ENCODE measurements at places on chromosomes 3 and 15.

DNA sequence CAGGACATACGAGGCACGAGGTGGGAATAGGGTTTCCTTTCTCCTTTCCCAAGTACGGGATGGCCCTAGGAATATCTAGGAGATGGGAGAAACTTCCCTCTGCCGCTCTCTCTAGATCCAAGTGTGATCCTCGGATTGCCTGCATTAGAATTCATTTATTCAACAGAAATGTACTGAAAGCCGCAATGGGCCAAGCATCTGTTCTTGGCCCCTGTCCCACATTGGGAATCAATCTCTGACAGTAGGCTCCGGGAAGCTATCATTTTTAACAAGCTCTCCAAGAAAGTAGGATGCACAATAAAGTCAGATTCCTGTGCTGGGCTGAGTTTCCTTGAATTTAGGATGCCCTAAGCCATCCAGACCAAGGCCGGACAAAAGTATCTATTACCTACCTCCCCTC is 37.2 kb upstream of the CA12 start:
- no peak for DNase-seq

- peak; percentile 3 for DNase-seq
These were observed 607 bp upstream of the GHSR start for GRCh38 chr3:172448661-172449465.

- no peak for DNase-seq
These were observed 1.6 kb downstream of the FBN1 start for GRCh38 chr15:48643776-48644466.

GRCh38 chr15:98425173-98425572 is 223.2 kb upstream of the IGF1R start:
- DNase-seq: no peak

GRCh38 chr3:79937567-79937966 is 169.8 kb upstream of the ROBO1 start:
- DNase-seq: no peak

- DNase-seq: no peak
These were observed 24.7 kb downstream of the TNFAIP8L3 start for GRCh38 chr15:51069983-51070382.

DNA sequence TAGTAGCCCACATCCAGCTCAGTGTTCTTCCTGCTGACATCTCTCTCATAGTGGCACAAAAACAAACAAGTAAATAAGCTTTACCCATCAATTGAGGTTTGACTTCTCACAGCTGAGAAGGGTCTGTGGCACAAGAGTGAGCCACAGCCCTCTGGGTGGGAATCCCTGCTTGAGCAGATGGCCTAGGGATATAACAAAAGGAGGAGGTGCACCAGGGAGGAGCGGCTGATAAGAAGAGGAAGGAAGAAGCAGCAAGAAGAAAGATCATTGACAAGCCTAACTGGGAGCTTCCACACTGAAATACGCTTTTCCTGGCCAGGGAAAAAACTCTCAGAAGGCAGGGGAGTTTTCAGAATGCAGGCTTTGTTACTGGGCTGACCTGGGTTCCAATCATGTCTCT is 279.8 kb downstream of the UACA start:
- DNase-seq: no peak

DNA sequence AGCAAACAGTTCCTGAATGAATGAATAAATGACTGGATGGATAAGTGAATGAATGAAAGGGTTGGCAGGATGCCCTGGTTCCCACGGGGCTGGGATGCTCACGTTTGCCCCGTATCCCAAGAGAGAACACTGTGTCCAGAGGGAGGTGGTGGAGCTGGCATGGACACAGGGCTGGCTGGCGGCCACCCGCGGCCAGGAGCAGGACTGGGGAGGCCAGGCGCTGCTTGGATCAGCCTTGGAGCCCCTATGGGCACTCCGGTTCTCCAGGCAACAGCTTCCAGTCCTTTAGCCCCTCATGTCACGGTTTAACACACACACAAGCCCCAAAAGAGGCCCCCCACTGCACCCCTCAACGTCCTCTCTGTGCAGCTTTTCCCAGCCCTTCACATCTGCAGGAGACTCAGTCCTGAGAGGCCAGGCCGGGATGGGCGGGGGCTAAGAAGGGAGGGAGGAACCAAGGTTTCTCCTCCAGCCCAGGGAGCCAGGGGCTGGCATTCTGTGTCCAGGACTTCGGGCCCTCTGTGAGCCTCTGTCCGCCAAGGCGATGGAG is 86.0 kb upstream of the ALDH1L1 start:
- DNase-seq: no peak

GRCh38 chr15:36879568-36880222 is 220.7 kb downstream of the MEIS2 start:
- DNase-seq: no peak

DNA sequence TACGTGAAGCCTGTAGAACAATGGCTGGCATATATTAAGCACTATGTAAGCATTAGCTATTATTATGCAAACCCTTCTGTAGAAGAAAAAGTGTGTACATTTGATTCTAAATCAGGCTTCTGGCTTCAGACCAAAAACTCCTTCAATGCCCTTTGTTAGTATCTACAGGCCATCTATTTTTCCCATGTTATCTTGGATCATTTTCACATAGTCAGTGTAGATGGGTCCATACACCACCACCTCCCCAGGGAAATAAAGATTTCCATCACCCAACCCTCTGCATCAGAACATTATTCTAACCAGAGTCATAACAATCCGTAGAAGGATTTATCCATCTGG is 8.0 kb upstream of the KLHL6 start:
- no peak for DNase-seq

DNA sequence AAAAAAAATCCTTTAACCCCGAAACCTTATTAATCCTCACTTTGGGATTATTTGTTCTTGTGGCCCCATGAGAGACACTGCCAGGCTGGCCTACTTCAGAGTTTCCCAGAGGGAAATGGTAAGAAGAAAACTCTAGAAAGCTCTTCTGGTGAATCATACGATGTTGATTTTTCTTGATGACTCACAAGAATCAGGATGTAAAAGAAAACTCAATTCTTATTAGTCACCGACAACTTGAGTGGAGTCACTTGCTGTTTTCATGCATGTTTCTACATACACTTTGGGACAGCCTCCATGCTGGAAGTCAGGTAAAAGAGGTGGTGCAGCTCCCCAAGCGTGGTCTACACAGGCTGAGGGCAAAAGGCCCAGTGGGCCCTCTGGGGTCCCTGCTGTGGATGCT is 42.8 kb downstream of the MYO5C start:
- no peak for DNase-seq

DNA sequence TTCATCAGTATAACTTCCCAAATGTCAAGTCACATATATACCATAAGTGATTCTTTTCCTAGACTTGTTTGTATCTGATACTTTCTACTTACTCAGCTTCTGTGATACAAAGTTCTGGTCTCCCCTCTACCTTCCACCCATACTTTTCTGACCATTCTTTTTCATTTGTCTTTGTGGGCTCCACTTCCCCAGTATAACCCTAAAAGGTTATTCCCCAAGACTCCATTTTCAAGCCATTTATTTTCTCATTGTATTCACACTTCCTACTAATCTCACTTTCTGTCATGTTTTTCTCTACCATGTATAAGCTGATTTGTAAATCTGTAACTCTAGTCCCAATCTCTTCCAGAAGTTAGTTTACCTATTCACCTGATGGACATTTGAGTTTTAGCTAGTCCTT is 34.0 kb downstream of the IQCB1 start:
- no peak for DNase-seq

DNA sequence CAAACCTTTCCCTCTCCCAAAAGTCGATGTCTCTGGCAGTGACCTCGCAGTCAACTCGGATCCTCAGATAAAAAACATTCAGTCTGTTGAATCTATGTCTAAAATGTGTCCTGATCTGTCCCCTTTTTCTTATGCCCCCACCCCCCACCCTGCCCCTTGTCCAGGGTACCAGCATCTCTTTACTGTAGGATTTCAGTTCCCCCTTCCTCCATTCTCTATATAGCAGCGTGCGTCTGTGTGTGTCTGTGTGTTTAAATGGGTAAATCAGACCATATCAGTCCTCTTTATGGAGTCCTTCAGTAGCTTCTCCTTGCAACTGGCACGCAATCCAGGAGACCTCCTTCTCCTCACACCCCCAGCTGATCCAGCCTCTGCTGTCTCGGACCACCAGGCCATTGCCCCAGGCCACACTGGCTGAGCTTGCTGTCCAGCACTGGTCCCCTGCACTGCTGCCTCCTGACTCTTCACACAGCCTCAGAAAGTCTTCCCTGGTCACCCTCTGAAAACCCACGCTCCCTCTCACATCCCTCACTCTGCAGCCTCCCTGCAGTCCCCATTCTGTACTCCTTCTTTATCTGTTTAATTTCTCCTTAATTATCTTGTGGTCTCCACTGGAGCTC is 1.5 kb downstream of the LRRK1 start:
- no peak for DNase-seq

GRCh38 chr15:28133281-28133680 is 34.2 kb upstream of the OCA2 start:
- DNase-seq: no peak
